AG09309 (cell line): ENCODE measurements at places on chromosomes 11 and 22.

DNA sequence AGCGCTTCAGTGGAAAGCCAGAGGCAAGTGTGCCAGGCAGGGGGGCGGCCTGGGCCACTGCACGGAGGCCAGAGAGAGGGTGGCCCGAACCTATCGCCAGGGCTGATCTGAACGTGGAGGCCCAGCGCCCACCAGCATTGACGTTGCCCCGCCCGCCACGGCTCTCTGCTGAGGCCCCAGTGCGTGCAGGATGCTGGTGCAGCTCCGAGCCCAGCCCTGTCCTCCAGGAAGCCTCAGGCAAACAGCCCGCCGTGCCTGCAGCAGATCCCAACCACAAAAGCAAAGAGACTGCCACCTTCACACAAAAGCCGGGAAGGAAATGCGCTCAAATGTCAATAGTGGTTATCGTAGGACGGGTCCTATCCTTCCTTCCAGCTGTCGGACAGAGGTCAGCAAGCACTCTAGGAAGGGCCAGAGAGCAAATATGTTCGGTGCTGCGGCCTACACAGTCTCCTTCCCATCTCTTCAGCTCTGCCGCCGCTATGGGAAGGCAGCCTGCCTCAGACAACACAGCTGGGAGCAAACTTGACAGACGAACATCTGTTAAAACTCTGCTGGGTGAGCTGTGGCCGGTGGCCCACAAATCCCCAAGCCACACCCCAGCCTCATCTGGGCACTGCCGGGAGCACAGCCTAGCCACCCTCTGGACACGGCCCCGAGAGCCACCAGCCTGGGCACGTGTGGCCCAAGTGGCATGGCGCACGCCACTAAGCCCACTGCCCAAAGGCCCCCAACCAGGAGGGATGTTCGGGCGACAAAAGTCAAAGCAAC, 146.2 kb downstream of the CRYBB2 start:
- DNase-seq = no peak

DNA sequence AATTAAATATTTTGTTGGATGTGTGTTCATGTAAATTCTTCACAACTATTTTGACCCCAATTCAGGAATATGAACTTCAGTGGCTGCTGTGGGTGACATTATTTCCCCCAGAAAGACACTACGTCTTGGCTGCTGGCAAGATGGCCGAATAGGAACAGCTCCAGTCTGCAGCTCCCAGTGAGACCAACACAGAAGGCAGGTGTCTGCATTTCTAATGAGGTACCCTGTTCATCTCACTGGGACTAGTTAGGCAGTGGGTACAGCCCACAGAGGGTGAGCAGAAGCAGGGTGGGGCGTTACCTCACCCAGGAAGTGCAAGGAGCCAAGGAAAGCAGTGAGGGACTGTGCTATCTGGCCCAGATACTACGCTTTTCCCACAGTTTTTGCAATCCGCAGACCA, 65.3 kb downstream of the ZBTB44 start:
- DNase-seq = no peak

GRCh38 chr11:12889243-12889642, 119.9 kb upstream of the RASSF10 start:
- DNase-seq = peak; percentile 64

- DNase-seq = no peak
These were observed 10.0 kb downstream of the SMIM38 start for GRCh38 chr11:69165775-69166174.

GRCh38 chr22:41576877-41577276, 12.8 kb downstream of the PMM1 start:
- DNase-seq = no peak

- no peak for DNase-seq
These were observed 7.8 kb downstream of the SLCO2B1 start for GRCh38 chr11:75158696-75159150.

DNA sequence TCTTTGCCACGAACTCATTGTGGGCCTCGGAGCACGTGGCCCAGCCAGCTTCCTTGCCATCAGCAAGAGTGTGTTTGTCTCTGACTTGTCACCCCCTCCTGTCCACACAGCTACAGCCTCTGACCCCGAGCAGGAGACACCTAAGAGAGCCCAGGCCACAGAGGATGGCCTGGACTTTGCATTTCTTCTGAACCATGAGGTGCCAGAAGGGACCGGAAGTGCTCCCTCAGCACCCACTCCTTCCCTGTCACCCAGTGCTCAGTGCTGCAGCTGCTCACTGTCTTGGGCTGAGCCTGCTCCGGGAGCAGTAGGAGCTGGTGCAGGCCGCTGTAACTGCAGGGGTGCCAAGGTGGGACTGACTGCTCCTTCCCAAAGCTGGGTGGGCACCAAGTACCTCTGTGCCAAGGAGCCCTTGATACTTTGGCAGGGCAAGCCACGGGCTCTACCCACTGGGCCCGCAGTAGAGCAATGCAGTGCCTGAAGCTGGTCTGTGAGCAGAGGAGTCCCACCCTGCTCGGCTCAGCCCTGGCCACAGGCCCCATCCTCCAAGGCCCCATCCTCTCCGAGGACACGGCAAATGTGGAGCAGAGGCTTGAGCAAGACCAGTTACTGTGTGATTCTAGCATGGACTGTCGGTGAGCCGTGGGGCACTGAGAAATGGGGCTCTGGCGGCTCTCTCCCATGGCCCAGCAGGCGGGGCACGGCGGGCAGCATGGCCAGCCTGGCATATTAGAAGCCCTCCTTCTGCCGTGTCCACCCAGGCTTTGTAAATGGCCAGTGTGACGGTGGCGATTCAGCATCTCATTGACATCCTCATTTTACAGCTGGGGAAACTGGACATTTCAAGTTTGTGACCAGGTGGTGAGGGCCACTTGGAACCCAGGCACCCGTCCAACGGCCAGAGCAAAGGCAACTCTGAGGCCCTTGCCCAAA, 6.3 kb downstream of the GRK2 start:
- DNase-seq = no peak

- no peak for DNase-seq
These were observed 12.4 kb downstream of the CYB561A3 start for GRCh38 chr11:61349189-61349751.

DNA sequence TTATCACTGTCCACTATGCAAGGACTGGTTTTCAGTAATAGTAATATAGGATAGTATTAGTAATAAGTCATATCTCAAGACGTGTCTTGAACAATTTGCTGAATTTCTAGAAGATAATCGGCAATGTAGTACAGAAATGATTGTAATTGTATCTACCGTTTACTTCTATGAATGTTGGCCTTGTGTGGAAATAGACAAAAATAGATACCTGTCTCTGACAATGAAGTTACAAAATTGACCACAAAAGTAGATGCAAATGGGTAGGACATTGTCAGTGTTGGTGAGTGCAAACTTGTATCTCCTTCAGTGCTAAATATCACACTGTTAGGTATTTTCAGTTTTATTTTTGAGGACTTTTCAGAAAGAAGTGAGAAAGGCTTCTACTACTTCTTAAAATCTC, 43.1 kb downstream of the SVIP start:
- no peak for DNase-seq

DNA sequence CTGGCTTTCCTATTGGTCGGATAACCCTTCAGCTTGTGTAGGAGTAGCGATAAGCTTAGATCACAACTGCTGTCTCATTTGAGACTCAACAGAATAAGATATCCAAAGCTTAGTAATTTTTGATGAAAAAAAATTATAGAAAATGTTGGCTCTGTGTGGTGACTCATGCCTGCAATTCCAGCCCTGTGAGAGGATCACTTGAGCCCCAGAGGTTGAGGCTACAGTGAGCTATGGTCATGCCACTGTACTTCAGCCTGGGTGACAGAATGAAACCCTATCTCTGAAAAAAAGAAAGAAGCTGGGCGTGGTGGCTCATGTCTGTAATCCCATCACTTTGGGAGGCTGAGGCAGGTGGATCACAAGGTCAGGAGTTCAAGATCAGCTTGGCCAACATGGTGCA, 55.6 kb upstream of the RRM1 start:
- DNase-seq = no peak

DNA sequence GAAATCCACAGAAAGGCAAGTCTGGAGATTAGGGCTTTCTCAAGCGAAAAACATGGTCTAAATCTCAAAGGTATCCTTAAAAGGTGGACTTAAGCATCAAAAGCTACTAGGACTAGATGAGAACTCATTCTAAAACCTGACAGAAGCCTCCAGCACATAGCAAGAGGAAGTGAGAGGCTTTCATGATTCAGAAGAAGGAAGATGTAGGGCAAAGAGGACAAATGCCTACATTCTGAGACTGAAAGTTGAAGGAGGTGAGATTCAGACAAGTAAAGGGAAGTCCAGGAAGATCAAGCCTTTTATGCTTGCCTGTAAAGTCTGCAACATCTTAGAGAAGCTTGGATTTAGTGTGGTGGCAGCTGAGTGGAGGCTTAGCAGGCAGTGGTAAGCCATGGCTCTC, 98.9 kb downstream of the PGR start:
- DNase-seq = no peak

DNA sequence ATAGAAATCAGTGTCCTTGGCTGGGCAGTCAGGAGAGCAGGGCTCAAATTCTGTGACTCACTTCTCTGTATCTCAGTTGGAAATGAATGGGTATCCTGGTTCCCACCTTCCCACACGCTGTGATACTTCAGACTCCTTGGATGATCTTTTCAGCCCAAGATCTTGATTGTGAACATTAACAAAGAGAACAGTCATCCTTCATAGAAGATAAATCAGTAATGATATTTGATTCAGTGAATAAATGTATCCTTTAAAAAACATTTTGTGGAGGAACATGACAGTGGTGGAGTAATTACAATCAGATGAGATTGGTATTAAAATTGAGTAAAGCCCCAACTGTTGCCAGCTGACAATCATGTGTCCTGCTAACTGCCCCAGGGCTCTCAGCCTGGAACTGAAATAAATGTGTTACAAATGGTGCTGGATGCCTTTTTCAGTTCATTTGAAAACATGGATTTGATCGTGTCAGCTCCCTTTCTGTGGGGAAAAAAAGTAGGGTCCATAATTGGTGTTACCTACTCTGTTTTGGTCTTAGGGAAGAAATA, 72.9 kb upstream of the OR5AN1 start:
- DNase-seq = no peak

- DNase-seq = no peak
These were observed 716.9 kb upstream of the ANO3 start for GRCh38 chr11:25615069-25615468.

DNA sequence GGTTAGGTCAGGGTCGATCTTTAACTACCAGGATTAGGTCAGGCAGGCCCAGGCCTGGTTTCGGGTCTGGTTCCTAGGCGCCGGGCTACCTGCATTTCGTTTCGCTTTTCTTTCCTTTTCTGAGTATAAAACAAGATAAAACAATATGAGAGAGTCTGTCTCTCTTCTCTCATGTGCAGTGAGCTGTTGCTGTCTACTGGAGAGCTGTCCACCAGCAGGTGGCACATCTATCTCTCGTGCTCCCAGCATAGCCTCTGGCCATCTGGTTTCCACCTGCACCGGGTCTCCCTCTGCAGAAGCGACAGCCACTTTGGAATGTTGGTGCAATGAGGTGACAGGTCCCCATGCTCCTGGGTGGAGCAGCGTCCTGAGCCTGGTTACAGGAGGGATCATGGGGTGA, 27.6 kb downstream of the RIBC2 start:
- DNase-seq = no peak

- DNase-seq = peak; percentile 96
These were observed 206.5 kb downstream of the NAV2 start for GRCh38 chr11:19919050-19919561.

- no peak for DNase-seq
These were observed 132.8 kb upstream of the RASSF10 start for GRCh38 chr11:12876340-12876739.

- DNase-seq = no peak
These were observed 164.1 kb upstream of the NCAM1 start for GRCh38 chr11:112797092-112797491.

GRCh38 chr11:21582791-21583190, 610.1 kb upstream of the ANO5 start:
- no peak for DNase-seq

- DNase-seq = no peak
These were observed 247.0 kb upstream of the SORL1-AS1 start for GRCh38 chr11:121699801-121700200.

DNA sequence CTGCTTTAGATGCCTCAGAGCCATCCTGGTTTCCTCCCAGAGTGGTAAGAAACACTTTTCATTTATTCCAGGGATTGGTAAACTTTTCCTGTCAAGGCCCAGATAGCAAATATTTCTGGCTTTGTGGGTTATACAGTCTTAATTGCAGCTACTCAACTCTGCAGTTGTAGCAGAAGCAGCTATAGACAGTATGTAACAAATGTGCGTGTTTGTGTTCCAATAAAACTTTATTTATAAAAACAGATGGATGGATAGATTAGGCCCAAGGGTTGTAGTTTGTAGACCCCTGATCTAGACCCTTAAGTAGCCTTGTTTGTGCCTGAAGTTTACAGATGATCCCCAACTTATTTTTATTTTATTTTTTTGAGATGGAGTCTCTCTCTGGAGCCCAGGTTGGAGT, 17.9 kb downstream of the NNMT start:
- no peak for DNase-seq

DNA sequence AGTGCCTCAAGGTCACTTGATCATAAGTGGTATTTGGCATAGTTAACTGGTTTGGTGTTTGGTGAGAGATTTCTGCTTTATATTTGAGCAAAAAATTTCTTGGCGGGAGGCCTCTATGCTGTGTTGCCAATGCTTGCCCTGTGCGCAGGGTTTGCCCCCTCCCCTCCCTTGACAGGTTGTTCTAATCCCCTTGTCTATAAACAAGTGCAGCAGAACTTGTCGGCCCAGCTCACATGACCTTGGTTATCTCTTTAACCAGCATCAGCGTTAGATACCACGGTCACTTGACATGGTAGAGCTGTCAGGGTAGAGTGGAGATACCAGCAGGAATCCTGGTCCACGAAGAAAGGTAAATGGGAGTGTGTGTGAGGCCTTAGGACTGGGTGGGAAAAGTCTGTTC, 35.6 kb downstream of the MARK2 start:
- DNase-seq = no peak

DNA sequence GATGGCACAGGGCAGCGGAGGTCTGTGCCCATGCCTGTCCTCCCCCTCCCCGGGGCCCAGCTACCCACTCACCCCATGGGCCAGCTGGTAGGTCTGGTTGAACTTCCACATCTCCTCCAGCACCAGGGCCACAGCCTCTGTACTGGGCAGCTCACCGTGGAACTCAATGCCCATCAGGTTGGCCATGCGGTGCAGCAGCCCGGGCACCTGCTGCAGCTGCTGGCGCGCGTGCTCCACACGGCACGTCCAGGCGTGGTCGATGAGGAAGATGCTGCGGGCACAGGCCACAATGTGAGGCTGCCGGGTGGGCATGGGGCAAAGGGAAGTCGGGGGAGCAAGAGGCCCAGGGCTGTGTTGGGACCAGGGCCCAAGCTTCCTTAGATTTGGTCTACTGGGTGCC, 6.3 kb downstream of the TTLL12 start:
- DNase-seq = no peak

DNA sequence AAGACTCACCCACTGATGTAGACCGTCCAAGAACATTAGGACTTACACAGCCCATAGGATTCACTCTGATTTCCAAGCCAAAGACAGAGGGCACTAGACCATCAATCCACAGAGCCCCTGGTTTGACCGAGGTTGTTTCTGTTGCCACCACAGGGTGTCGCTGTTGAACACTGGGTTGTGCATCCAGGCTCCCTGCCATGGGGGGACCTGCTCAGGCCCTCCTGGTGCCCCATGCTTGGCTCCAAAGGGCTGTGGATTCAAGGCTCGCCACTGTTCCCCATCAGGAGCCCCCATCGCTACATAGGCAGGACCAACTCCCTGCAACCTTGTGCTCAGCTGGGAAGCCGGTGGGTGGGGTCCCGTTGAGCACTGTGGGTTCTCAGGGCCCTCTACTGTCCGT, 128.0 kb upstream of the ANO1 start:
- no peak for DNase-seq
